IMR-90 (cell line): ENCODE measurements at places on chromosomes 13 and 19. TPM values are rescaled to one million over a fixed set of nuclear protein-coding genes. Genes with fewer than 3 reads are reported as not detected.

LENG9 gene
- total RNA-seq = 0.83 and 1.1 TPM in 2 replicates

GRCh38 chr19:16112778-16113177 is 1.1 kb downstream of the RAB8A start:
- H3K4me3 ChIP-seq = no peak overlapping the region; the same call in 1 of the 2 replicates
- no peak for DNase-seq
- H3K4me1 ChIP-seq = peaks cover 7% of the 10 kb centered on the region
- H3K27me3 ChIP-seq = no peaks in the 10 kb centered on the region

- no peaks in the 10 kb centered on the region for H3K36me3 ChIP-seq
- no peak overlapping the region for H3K27ac ChIP-seq
- no peaks in the 10 kb centered on the region for H3K4me1 ChIP-seq
- no peak for DNase-seq
Measured at GRCh38 chr13:114151565-114152284, 19.3 kb upstream of the RASA3 start.

DNA sequence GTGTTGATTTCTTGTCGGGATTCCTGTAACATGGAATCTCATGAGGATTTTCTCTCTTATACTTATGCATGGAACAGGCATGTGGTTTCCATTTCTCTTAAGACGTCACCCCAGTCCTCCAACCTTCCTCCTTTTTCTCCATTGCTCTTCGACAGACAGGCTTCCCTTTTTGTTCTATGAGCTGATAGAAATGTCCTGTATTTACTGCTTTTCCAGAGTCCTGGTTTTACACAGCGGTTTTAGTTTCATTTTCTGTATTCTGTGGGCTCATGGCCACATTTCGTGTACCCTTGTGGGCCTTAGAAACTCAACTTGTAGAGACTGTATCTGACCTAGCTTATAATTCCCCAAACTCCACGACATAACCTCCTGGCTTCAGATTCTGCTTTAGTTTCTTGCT is 113.1 kb downstream of the PAN3 start:
- peaks cover 3% of the 10 kb centered on the region; the same call in 1 of the 2 replicates for H3K36me3 ChIP-seq
- H3K4me1 ChIP-seq = no peaks in the 10 kb centered on the region
- H3K27me3 ChIP-seq = no peaks in the 10 kb centered on the region
- no peak overlapping the region for H3K27ac ChIP-seq
- no peak overlapping the region for H3K4me3 ChIP-seq

- peak overlapping the region; percentile 20; the same call in 1 of the 2 replicates for H3K27ac ChIP-seq
- H3K4me1 ChIP-seq = peaks cover 15% of the 10 kb centered on the region
- no peak overlapping the region for H3K4me3 ChIP-seq
- no peak for DNase-seq
Measured at GRCh38 chr19:42122691-42123607, 9.3 kb downstream of the POU2F2 start.

- H3K36me3 ChIP-seq = no peaks in the 10 kb centered on the region
- no peaks in the 10 kb centered on the region for H3K4me1 ChIP-seq
Measured at GRCh38 chr13:76677043-76677442, 209.2 kb downstream of the KCTD12 start.

- no peak overlapping the region for H3K27ac ChIP-seq
- peaks cover 4% of the 10 kb centered on the region for H3K27me3 ChIP-seq
- DNase-seq = no peak
- H3K4me1 ChIP-seq = no peaks in the 10 kb centered on the region
- no peak overlapping the region for H3K4me3 ChIP-seq
- no peaks in the 10 kb centered on the region for H3K36me3 ChIP-seq
Measured at GRCh38 chr13:77415253-77416071, 88.6 kb upstream of the MYCBP2 start.

GRCh38 chr19:50475736-50476223 is 527 bp upstream of the EMC10 start:
- H3K36me3 ChIP-seq = peaks cover 16% of the 10 kb centered on the region; the same call in 1 of the 2 replicates
- H3K27ac ChIP-seq = no peak overlapping the region
- peak overlapping the region; percentile 4; the same call in 1 of the 2 replicates for H3K4me3 ChIP-seq
- 0 out of 2 replicates have a peak, but pooled peaks cover 2% of the 10 kb centered on the region for H3K4me1 ChIP-seq
